ENCODE measurements at places on chromosomes 2 and 18. TPM values are rescaled to one million over a fixed set of nuclear protein-coding genes. Genes with fewer than 3 reads are reported as not detected.
A peak's percentile ranks its signal among the peaks of the same experiment; 100 is the strongest.

The CABYR gene
- total RNA-seq = 6.9 TPM

The ADAM23 gene
- total RNA-seq = 5.5 TPM

GRCh38 chr2:121649149-121649595 lies at the start of gene CLASP1:
CLASP1 (minus strand) TSS chr2:121649462; CDS start chr2:121605895, 43,567 bp downstream.
- H3K36me3 ChIP-seq = no peaks in the 10 kb centered on the region
- peak within 1 kb of the TSS; percentile 63 for H3K4me3 ChIP-seq
- DNase-seq = peak; percentile 79
- peak within 1 kb of the TSS; percentile 97 for H3K27ac ChIP-seq

- DNase-seq = no peak
- no peak overlapping the region for H3K27ac ChIP-seq
- no peaks in the 10 kb centered on the region for H3K4me1 ChIP-seq
- H3K36me3 ChIP-seq = no peaks in the 10 kb centered on the region
These were observed 24.2 kb upstream of the UGT1A8 start for GRCh38 chr2:233593201-233593600.

DNA sequence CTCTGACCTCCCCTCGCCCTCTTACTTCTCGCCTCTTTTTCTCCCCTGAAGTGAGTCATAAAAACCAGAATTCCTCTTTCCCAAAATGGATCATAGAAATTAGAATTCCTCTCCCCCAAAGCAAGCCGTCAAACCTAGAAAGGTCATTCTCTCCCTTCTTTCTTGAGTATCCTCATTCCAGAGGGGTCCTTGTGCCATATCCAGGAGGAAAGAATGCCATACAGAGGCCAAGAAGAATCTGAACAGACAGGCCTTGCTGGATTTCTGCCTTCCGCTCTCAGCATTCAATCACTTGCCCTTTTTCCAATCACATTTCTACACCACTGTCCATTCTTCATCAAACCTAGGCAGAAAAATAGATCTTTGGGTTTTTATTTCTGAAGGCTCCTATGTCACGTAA lies 31.1 kb upstream of the MAPK4 start:
- no peaks in the 10 kb centered on the region for H3K4me1 ChIP-seq
- H3K27ac ChIP-seq = no peak overlapping the region

- H3K36me3 ChIP-seq = no peaks in the 10 kb centered on the region
- H3K27me3 ChIP-seq = no peaks in the 10 kb centered on the region
- H3K4me1 ChIP-seq = no peaks in the 10 kb centered on the region
- no peak for DNase-seq
- H3K27ac ChIP-seq = no peak overlapping the region
These were observed 50.0 kb upstream of the OTOF start for GRCh38 chr2:26527726-26528585.

DNA sequence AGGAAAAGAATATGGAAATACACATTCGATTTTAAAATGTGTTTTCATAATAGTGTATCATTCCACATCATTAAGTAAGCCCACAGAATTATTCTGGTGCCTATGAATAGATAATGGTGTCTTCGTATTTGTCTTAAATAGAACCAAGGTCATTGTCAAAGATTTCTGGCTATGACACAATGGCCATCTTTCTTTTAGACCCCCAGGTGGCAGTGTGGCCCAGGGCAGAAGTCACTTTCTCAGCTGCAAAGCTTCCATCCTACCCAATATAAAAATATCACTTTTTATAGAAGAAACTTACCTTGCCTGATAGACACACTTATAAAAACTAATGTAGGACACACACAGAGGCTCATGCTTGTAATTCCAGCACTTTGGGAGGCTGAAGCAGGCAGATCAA lies 57.5 kb downstream of the ZRANB3 start:
- no peaks in the 10 kb centered on the region for H3K4me1 ChIP-seq
- H3K36me3 ChIP-seq = no peaks in the 10 kb centered on the region
- H3K27me3 ChIP-seq = no peaks in the 10 kb centered on the region
- no peak overlapping the region for H3K4me3 ChIP-seq
- H3K27ac ChIP-seq = no peak overlapping the region
- no peak for DNase-seq

DNA sequence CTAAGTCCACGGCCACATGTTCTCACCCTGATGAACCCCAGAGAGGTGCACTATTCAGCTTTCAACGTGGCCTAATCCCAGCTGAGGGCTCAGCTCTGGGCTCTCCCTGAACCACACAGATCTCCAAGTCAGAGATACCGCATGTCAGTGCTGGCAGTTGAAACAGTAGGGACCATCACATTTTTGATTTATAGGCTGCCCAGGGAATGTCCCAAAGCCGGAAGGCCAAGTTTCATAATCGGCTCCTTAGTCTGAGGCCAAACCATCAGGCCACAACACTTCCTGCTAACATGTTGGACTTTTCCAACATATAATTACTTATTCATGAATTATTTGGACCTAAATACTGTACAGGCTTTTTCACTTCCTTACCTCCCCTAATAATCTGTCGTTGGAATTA lies 91.9 kb upstream of the KLHL29 start:
- no peak overlapping the region for H3K27ac ChIP-seq
- H3K36me3 ChIP-seq = no peaks in the 10 kb centered on the region
- H3K4me1 ChIP-seq = no peaks in the 10 kb centered on the region
- no peak overlapping the region for H3K4me3 ChIP-seq
- DNase-seq = peak; percentile 28
- H3K27me3 ChIP-seq = no peaks in the 10 kb centered on the region

DNA sequence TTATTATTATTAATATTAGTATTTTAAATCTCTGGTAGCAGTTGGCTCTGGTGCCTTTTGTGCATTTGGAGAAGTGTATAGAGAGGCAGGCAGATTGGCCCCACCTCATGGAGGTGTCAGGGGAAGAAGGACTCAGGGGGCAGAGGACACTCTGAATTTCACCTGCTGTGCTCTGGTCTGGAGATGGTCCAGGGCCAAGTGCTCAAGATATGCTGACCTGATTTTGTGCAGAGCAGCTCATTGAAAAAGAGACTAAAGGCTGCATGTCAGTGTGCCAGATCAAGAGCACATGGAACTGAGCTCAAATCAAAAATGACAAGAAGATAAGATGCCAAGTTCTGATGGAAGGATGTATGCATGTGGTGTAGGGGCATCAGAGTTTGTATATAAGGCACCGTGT lies 323.6 kb upstream of the TNP1 start:
- peaks cover 6% of the 10 kb centered on the region for H3K4me1 ChIP-seq
- H3K27me3 ChIP-seq = no peaks in the 10 kb centered on the region
- no peak for DNase-seq
- H3K4me3 ChIP-seq = no peak overlapping the region
- H3K36me3 ChIP-seq = no peaks in the 10 kb centered on the region

- H3K27me3 ChIP-seq = peaks cover 3% of the 10 kb centered on the region
- DNase-seq = no peak
- no peaks in the 10 kb centered on the region for H3K36me3 ChIP-seq
- H3K27ac ChIP-seq = no peak overlapping the region
- no peak overlapping the region for H3K4me3 ChIP-seq
- H3K4me1 ChIP-seq = no peaks in the 10 kb centered on the region
These were observed 73.2 kb downstream of the TGFA start for GRCh38 chr2:70480468-70480867.

- no peaks in the 10 kb centered on the region for H3K27me3 ChIP-seq
- H3K4me1 ChIP-seq = no peaks in the 10 kb centered on the region
- H3K4me3 ChIP-seq = no peak overlapping the region
- H3K36me3 ChIP-seq = no peaks in the 10 kb centered on the region
These were observed 21.1 kb downstream of the SERPINE2 start for GRCh38 chr2:224017957-224018356.

Measured in adrenal gland (tissue), 19 donors.